GM12864 (cell line): ENCODE measurements at places on chromosomes 3 and 15.

- DNase-seq = no peak
Measured at GRCh38 chr3:191378142-191378812, 48.0 kb upstream of the UTS2B start.

- DNase-seq = no peak
Measured at GRCh38 chr3:159902546-159903314, 85.9 kb upstream of the IL12A start.

DNA sequence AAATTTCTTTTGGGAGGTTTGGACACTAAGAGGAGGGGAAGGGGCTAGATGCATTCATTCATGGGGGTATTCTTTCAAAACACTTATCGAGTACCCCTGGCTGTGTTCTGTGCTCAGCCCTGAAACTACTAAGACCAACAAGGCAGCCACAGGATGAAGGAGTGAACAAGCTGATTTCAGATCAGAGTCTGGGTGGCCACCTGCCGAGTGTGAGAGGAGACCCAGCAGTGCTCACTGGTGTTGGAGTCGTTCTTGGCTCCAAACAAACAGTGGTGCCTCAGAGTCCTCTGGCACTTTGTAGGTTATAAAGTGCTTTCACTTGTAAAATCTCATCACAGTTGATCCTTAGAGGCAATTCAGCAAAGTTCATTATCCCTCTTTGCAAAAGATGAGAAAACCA is 48.8 kb upstream of the CMTM8 start:
- DNase-seq = no peak

DNA sequence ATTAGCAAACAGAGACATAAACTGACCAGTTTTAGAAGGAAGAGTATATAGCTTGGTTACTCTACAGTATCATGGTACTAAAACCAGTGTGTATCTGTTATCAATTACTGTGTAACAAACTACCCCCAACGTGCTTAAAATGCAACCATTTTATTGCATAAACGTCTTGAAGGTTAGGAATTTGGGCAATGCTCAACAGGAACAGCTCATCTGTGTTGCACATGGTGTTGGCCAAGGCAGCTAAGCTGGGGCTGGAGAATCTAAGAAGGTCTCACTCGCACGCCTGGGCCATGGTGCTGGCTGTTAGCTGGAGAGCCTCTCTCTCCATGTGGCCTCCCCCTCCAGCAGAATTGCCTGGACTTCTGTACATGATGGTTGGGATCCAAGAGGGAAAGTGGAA is 81.2 kb upstream of the THBS1 start:
- DNase-seq = no peak
